ELF-1 (cell line): ENCODE measurements at places on chromosomes 7 and 10.

DNA sequence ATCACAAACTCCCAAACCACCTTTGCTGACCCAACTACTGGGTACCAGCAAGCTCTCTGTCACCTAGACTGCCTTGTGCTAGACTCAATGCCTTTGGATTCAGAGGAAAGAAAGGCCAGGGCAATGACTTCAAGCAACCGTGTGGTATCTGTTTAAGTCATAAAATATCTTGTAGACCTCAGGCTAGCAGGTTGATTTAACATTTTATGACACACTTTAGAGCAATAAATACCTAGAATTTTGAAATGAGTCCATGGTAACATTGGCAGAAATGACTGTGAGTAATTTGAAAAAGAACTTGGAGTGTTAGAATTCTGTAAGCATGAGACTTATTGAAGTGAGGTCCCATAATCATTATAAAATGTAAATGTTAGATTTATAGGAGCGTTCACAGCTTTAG, 87.2 kb downstream of the TWIST1 start:
- no peak for DNase-seq

DNA sequence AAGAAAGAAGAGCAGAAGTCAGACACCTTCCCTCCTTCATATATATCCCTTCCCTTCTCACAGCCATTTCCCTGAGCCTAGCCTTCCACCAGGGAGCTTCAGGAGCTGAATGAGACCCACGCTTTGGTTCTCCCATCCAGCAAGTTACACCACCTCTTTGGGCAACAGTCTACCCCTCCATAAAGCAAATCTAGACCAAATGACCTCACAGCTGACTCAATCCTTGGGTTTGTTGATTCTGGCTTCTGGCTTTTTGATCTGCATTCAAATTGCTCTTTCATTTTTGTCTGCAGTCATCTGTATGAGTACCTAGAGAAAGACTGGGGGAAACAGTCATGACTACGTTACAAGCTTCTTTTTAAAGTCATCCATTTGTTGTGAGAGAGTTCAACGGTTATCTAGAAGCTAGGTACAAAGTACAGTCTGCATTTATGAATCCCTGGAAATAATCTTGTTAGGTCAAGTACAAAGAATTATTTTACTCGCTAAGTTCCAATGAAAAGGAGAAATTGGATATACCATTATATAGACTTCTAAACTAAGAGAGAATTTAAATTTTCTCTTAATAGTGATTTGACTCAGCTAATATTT, 86.3 kb downstream of the RAB11FIP2 start:
- no peak for DNase-seq

GRCh38 chr7:127903892-127904669, 127.2 kb downstream of the LRRC4 start:
- DNase-seq, result no peak

DNA sequence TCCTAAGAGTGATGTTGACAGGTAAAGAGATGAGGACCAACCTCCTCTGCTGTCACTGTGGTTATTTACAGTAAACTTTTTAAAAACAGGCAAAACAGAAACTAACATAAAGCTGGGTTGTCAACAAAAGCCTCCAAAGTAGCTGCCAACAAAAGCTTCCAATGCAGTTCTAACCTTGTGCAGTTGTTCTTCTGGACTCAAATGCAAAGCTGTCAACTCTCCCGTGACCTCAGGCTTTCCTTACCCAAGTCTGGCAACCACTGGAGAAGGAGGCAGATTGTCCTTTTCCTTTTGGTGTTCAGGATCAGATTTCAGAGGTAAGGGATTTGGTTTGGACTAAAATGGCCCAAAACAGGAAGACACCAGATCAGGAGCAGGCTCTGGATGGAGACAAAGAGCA, 63.1 kb downstream of the DLG5 start:
- no peak for DNase-seq

GRCh38 chr7:80773787-80774508, 135.5 kb downstream of the CD36 start:
- DNase-seq, result no peak

DNA sequence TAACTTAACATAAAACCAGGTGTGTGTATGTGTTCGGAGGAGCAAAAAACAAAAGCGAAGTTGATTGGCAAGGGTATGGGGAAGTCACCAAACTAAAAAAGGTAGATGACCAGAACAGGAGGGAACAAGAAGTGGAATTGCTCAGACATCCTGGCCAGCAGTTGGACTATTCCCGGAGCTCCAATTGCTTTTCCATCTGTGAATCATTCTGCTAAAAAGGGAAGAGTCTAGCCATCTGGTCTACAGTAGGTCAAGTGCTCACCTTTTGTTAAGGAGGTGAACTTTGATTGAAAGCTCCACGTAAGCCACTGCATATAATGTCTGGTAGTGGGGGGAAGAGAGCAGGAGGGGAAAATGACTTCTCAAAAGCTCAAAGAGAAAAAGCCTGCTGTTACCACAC, 50.0 kb upstream of the BET1 start:
- DNase-seq, result no peak
